ENCODE measurements at places on chromosomes 12 and 14. TPM values are rescaled to one million over a fixed set of nuclear protein-coding genes. Genes with fewer than 3 reads are reported as not detected.

DNA sequence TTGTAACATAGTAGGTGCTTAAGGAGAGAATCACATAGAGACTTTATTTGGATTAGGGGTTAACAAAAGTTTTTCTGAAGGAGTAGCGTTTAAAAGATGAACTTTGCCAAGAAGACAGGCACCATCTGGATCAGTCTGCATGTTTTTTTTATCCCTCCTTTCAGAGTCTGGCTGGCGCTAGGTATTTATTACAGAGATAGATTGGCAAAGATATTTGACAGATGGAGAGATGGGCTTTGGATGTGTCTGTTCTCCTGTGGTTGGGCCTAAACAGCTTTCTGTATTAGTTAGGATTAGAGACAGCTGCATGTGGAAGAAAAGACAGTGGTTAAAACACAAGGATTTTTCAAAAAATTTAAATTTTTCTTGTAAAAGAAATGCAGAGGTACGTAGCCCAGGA lies 133.9 kb downstream of the C12orf75 start:
- no peak for DNase-seq

DNA sequence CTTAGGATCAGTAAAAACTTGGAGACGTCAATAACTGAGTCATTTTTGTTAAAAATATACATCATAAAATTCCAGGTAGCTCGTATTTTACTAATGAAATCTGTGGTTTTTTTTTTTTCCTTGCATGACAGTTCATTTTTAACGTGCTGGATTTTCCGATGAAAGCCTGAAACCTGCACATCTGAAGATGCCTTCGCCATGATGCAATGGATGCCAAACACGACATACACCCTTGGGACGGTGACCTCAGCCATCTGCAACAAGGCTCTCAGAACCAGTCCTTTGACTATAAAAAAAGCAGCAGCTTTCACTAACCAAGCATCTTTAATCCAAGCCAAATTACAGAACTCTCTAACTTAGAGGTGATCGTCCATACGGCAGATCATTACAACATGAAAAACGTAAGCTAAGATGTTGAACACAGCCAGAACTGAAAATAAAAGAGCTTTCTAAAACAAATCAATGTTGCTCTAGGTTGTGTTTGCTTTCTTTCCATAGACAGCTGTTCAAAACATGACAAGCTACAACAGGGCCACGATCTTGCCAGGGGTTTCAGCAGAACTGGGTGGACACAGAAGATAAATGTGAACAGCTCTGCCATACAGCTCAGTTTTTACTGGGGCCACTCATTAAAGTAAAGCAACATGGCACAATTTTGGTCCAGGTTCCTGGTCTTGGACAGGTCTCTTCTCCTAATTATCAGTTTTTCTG lies 7.8 kb downstream of the NIN start:
- DNase-seq = peak; percentile 50

DNA sequence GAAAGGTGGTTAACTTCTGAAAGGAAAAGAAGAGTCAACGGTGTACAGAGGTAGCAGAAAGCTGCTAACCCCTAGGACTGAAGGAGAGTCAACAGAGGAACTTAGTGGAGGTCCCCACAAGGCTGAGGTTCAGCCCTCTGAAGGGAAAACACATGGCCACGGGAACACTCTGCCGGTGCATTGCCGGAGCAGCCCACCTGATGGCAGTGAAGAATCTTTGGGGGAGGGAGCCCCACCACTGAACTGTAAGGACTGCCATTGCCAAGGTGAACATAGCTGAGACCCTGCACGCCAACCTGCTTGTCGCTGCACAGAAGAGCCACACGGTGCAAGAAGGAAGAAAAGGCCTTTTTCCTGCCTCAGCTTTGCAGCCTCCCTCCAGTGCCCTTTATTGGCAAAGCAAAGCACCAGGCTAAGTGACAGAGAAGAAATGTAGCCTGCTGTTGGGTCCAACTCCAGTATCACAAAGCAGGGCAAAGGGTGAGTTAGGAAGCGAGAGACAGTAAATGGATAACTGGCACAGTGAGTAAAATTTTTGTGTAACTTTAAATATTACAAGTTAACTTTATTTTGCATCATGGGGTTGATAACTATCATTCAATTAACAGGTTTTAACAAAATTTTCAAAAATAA lies 76.9 kb downstream of the LIN52 start:
- no peak for DNase-seq

GRCh38 chr12:18283831-18284230 lies 22.5 kb downstream of the PIK3C2G start:
- no peak for DNase-seq

- no peak for DNase-seq
Observed at GRCh38 chr12:49790741-49791555, 37.3 kb downstream of the NCKAP5L start.

- peak; percentile 66 for DNase-seq
Observed at GRCh38 chr12:121391619-121392324, 8.1 kb upstream of the RNF34 start.

DNA sequence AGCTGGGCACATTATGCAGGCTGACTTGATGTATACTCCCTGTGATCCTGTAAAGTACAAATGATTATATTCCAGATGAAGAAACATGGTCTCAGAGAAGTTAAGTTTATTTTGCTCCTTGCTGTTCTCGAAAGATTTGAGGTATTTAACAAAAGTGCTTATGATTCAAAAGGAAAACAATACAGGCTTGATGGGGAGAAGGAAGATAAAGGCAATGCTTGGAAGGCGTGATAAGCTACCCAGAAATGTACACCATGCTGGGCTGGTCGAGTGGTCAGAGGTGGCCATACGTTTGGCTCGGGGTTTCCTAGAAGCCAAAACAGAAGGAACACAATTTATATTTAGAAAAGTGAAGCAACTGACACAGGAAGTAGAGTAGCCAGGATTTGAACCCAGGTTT lies 201.0 kb downstream of the KTN1 start:
- DNase-seq = no peak

DNA sequence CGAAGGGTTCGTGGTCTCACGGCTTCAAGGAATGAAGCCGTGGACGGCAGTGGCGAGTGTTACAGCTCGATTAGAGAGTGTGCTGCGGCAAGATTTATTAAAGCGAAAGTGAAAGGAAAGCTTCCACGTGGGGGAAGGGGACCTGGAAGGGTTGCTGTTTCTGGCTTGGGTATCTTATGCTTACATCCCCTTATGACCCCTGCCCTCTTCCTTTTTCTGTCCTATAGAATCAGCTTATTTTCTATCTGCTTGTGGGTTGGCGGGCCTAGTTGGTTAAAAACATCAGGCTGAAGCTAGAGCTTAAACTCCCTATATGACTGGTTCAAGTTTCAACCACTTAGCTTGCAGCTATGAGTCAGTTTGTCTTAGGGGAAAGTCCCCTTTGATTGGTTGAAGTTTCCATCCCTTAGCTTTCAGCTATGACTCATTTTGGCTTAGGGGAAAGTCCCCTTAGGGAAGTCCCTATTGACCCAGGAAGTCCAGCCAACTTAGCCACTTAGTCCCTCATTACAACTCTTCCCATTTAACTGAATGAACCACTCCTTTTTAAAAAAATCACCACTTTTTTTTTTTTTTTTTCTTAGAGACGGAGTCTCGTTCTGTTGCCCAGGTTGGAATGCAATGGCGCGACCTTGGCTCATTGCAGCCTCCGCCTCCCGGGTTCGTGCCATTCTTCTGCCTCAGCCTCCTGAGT lies 1494.7 kb upstream of the TMEM132C start:
- peak; percentile 71 for DNase-seq

DNA sequence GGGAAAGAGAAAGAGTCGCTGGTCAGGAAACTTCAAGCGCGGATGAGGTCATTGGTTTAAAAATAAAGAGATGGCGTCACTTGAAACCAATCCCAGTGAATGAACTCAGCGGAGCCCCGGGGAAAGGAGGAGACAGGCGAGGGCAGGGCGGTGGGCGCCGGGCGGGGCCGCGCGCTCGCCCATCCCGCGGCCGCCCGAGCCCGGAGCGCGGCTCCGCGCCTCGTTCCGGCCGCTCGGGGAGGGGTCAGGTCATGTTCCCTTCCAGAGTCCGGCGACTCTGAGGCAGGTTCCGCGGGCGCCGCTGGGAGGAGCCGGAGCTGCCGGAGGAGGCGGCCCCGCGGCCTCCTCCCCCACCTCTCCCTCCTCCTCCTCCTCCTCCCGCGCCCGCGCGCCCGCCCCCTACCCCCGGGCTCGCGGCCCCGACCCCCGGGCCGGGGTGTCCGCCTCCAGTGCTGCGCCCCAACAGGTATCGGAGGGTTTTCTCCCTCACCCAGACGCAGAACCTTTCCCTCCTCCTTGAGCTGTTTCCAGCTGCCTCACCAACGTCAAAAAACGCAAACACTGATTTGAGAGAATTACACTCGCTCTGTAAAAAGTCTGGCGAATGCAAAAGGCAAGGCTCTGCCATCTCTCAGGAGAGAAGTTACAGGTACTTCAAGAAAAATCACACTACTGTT lies at the start of gene DUSP16:
DUSP16 (minus strand) TSS at position 279 of the 677 bp plus-strand sequence. CDS start 41,765 bp downstream, outside the sequence.
- peak; percentile 95 for DNase-seq

GRCh38 chr12:19498099-19498498 lies 58.8 kb downstream of the AEBP2 start:
- DNase-seq = no peak

- DNase-seq = no peak
Observed at GRCh38 chr14:22803687-22803974, 11.6 kb downstream of the SLC7A7 start.

GRCh38 chr12:45674181-45674977 lies 55.1 kb upstream of the ARID2 start:
- peak; percentile 91 for DNase-seq

GRCh38 chr14:67285876-67286452 lies 44.7 kb downstream of the PALS1 start:
- peak; percentile 78 for DNase-seq

DNA sequence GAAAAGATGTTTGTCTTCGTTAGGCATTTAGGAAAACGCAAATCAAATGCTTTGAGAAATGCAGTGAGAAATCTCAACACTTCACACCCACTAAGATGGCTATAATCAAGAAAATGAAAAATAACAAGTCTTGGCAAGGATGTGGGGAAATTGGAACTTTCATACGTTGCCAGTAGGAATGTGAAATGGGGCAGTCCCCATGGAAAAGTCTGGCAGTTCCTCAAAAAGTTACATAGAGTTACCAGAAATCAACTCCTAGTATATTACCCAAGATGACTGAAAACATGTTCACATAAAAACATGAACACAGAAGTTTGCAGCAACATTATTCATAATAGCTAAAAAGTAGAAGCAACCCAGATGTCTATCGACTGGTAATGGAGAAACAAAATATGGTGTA lies 41.5 kb upstream of the LRTM2 start:
- DNase-seq = peak; percentile 76

- no peak for DNase-seq
Observed at GRCh38 chr14:77647853-77648252, 31.4 kb upstream of the SPTLC2 start.

DNA sequence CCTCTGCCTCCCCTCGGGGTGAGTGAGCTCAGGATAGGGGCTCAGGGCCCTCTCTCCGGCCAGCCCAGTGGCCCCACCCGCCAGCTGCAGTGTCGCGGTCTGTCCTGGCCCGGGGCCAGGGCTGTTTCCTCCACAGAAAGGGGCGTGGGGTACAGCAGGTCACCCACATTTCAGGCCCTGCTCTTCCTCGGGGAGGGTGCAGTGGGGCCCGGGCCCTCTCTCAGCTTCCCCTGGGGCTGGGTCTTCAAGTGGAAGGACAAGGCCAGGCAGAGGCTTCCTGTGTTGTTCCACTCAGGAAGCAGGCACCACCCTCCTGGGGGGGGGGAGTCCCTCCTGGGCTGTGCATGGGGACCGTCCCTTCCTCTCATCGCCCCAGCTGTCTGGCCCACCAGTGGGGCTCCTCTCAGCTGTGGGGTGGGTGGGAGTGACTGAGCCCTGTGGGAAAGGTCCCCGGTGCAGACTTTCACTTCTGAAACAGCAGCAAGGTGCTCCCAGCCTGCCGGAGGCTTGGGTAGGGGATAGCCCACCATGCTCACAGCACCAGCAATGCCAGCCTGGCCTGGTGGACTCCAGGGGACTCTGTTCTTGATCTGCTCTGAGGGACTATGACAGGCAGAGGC lies 3.7 kb downstream of the GPR132 start:
- DNase-seq = no peak

- DNase-seq = peak; percentile 72
Observed at GRCh38 chr12:107402041-107403022, 283.3 kb upstream of the PWP1 start.

GRCh38 chr14:94144765-94145164 lies 15.4 kb upstream of the IFI27L2 start:
- DNase-seq = no peak

GRCh38 chr14:104532191-104532555 lies 47.4 kb upstream of the C14orf180 start:
- DNase-seq = no peak

DNA sequence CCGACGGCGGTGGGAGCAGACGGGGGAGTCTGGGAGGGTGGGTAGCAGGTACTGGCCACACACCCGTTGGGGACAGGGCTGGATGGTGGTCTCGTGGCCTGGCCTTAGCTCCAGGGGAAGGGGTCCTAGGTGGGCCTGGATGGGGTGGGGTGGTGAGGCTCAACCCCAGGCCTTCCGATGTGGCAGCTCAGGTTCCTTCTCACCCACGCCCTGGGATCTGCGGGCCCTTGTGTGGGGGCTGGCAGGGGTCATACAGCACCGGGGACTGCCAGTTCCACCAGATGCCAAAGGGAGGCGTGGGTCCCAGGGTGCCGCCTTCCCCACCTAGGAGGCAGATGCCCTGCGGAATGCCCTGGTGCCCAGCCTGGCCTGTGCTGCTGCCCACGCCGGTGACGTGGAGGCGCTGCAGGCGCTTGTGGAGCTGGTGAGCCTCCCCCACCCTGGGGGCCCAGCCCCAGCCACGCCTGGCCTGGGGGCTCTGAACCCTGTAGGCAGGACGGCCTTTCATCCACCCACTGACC lies 21.0 kb downstream of the ASPG start:
- no peak for DNase-seq

GRCh38 chr12:96375841-96376604 lies 24.2 kb downstream of the CDK17 start:
- DNase-seq = peak; percentile 36

GRCh38 chr12:113591480-113591974 lies 119.9 kb upstream of the LHX5 start:
- DNase-seq = no peak

- no peak for DNase-seq
Observed at GRCh38 chr14:100312877-100313400, 6.7 kb upstream of the SLC25A29 start.

- no peak for DNase-seq
Observed at GRCh38 chr12:88693837-88694445, 113.7 kb upstream of the KITLG start.

- no peak for DNase-seq
Observed at GRCh38 chr12:56622535-56622934, 7.6 kb downstream of the BAZ2A start.

- DNase-seq = no peak
Observed at GRCh38 chr12:82146740-82147139, 211.4 kb downstream of the CCDC59 start.

Gene ADAM20
- total RNA-seq = 1.3 TPM

Gene SLC17A8
- not detected for total RNA-seq

Gene FOXG1
- total RNA-seq = not detected

Gene SLCO1B1
- not detected for total RNA-seq

Gene DIO2
- 66.0 TPM for total RNA-seq

Gene CCNT1
- total RNA-seq = 21.1 TPM

Gene ADAMTS20
- not detected for total RNA-seq

Gene TEX52
- not detected for total RNA-seq

Gene ASCL1
- total RNA-seq = not detected

Gene TRHDE
- 1.1 TPM for total RNA-seq

Gene VRTN
- not detected for total RNA-seq

Gene ADGRD1
- total RNA-seq = 22.3 TPM

Gene LRP1-AS
- total RNA-seq = not detected

Gene GZMB
- not detected for total RNA-seq

Gene TTC6
- total RNA-seq = 0.36 TPM

Gene ACADS
- total RNA-seq = 7.5 TPM

Gene TMEM179
- not detected for total RNA-seq
